ENCODE measurements at places on chromosomes 11 and 22.

GRCh38 chr11:10261821-10262220 lies 32.2 kb downstream of the SBF2 start:
- DNase-seq: no peak

DNA sequence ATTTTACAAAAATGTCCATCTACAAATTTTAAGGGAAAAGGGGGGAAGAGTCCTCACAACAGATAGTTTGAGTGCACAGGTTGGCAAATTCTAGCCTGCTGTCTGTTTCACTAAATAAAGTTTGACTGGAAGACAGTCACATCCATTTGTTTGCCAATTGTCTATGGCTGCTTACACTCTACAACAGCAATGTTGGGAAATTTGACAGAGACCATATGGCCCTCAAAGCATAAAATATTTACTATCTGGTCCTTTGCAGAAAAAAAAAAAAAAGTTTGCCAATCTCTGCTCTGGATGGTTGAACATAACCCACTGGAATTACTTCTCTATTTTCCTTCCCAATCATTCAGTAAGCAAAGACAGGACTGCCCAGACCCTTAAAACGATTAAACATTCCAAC lies 88.2 kb downstream of the FCHSD2 start:
- DNase-seq: no peak

- DNase-seq: no peak
Observed at GRCh38 chr11:68021167-68021787, 9.2 kb upstream of the NDUFS8 start.

GRCh38 chr11:117315285-117316196 lies 515 bp downstream of the BACE1 start:
- no peak for DNase-seq
